ENCODE measurements at places on chromosomes 6 and 20.

- DNase-seq: no peak
Measured at GRCh38 chr20:44835661-44836221, 25.4 kb upstream of the RIMS4 start.

DNA sequence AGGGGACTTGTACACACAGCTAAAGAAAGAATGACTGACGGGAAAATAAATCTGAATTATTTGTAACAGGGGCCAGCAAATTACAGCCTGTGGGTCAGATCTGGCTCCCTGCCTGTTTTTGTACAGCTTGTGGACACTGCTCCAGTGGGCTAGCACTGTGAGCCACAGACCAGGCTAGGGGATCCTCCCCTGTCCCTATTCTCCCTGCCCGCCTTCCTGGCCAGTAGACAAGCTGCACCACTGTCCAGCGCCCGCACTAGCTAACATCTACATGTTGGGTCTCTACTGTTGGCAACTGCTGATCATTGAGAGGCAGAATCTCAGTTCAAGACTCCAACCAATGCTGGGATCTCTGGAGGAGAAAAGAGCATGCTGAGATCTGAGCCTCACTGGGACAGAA lies 10.7 kb downstream of the OSER1 start:
- no peak for DNase-seq

DNA sequence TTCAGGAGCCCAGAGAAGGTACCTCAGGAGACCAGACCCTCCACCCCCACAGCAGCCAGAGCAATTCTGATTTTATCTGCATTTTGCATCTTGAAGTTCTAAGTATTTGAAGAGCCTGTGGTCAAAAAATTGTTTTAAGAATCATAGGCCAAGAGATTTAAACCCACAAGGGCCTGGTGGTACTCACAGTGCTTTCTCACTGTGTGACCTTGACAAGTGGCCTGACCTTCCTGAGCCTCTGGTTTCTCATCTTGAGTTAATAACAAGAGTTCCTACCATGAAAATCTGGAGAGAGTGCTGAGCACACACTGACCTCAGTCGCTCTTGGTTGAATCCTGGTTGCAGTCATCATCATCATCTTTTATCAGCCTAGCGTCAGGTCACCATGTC lies 45.4 kb upstream of the ID1 start:
- DNase-seq: no peak

- DNase-seq: no peak
Measured at GRCh38 chr6:11908436-11909105, 103.5 kb upstream of the HIVEP1 start.

All from astrocyte of the cerebellum (primary cell).